ENCODE measurements at places on chromosomes 7 and 10. TPM values are rescaled to one million over a fixed set of nuclear protein-coding genes. Genes with fewer than 3 reads are reported as not detected.

- no peak for DNase-seq
These were observed 101.6 kb downstream of the PRTFDC1 start for GRCh38 chr10:24850727-24851296.

The IL2RA gene
- not detected for polyA plus RNA-seq

The C10orf67 gene
- polyA plus RNA-seq, result 0.13 TPM

The FAM25C gene
- polyA plus RNA-seq, result not detected

The OR2A12 gene
- not detected for polyA plus RNA-seq

DNA sequence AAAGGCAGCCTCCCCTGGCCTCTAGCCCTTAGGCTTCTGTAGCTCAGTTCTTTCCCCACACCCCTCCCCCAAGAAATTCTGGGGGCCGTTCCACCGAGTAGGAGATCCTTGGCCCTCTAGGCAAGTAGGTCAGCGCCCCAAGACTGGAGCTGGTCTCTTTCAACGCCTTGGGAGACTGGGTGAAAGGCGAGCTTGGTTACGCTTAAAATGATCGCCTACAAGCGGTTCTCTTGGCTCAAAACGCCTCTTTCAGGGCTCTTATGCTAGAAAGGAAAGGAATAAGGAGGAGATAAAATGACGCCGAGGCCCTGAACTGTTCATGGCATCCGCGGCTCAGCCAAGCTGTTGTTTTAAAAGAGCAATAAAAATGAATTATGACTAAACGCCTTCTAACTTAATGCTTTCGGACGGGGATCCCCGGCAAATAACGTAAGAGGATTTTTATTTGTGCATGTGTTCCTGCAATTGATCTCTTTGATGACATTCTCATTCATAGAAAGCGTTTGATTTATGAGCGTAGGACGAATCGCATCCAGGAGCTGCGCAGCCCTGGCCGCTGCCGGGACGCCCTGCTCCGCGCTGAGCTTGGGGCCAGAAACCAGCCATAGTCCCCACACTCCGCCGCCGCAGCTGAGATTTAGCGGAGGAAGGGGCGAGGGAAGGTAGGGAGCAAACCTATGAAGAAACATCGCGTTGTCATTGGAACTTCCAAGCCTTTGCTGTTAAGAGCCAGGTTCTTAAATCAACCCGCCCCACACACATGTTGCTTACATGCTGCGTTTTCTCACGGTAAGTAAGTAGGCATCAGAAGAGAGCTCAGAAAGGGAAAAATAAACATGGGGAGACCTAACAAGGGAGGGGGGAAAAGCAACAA is 3.0 kb upstream of the HOXA1 start:
- peak; percentile 63 for DNase-seq

- DNase-seq, result no peak
These were observed 8.1 kb downstream of the STK17A start for GRCh38 chr7:43590862-43591557.

DNA sequence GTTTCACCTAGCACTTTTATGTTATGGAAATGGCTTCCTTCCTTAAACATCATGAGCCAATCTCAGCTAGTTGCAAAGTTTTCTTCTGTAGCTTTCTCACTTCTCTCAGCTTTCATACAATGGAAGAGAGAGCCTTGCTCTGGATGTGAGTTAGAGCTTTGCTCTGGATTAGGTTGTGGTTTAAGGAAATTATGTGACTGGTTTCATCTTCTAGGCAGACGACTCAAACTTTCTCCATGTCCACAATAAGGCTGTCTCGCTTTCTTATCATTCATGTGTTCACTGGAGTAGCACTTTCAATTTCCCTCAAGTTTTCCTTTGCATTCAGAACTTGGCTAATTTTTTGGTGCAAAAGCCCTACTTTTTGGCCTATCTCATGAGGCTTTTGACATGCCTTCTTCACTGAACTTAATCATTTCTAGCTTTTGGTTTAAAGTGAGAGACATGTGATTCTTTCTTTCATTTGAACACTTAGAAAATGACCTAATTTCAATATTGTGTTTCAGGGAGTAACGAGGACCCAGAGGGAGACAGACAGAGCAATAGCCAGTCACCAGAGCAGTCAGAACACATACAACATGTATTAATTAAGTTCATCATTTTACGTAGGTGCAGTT is 49.8 kb downstream of the CNOT4 start:
- DNase-seq, result no peak

DNA sequence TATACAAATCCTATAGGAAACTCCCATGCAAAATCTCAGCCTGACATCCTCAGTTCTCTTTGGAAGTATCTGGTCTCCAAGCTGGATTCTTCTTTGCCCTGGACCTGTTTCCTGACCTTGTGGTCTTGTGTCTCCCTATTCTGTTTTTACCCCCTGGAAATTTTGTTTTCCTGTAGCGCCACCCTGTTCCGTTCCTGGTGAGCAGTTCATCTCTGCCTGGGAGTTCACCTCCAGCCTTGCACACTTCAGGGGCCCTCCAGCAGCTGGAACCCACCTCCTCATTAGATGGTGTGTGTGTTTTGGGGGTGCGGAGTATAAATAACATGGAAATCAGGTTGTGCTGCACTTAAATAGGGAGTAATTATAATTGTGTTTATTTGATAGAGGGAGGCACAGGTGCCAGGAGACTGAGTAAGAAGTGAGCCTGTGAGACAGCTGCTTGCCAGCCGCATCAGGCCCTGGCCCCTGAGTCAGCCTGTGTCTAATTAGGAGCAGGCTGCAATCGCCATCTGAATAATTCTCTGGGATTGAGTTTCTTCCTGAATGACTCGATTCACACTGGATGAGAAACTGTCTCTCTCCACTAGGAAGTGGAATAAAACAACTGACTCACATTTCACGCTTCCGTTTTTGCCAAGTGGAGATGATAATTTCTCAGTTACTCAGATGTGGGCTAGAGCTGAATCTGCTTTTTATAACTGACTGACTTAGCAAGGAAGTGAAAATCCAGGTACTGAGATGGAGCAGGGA is 69.4 kb upstream of the HECTD2 start:
- DNase-seq, result no peak

Measured in muscle of arm (tissue), 14 donors.